ENCODE measurements at places on chromosomes 5 and 9.

DNA sequence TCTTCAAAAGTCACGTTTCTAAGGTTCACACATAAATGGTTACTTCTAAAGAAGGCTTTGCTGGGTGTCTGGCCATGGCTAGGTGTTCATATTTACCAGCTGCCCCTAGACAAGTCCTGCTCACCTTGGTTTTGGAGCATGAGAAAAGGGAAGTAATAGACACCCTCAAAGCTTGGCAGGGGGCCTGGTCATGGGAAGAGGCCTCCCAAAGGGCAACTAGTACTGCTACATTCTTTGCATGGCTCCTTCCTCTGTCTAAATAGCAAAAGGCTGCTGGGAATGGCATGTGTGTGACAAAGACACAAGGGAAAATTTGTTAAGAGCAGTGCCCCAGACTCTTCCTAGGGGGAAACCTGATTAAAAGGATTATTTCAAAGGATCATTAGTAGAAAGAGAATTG, 93.4 kb downstream of the NRG2 start:
- DNase-seq = no peak

DNA sequence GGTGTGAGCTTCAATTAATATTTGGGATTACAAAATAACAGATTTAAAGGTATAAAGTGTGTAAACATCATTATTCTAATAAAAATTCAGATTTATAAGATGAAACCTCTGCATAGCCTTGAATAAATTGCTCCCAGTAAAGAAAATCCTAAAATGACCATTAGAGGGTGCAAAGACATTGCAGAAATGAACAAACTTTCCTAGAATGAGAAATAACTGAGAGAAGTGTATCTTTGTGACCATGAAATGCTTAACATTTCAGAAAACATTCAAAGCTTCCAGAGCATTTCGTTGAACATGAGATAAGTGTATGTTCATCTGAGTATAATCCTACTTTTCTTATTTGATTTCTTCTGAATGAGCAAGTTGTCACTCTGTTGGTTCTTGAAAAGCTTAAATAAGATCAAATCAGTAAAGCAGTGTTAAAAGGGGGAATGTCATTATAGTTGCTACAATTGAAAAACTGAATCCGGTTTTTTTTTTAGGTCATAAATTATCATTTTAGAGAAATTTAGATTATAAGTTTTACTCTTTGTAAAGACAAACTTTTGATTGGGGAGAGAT, 24.7 kb upstream of the NUDT12 start:
- peak; percentile 17 for DNase-seq

- DNase-seq = no peak
Measured at GRCh38 chr5:73154208-73155006, 18.6 kb upstream of the TMEM174 start.

DNA sequence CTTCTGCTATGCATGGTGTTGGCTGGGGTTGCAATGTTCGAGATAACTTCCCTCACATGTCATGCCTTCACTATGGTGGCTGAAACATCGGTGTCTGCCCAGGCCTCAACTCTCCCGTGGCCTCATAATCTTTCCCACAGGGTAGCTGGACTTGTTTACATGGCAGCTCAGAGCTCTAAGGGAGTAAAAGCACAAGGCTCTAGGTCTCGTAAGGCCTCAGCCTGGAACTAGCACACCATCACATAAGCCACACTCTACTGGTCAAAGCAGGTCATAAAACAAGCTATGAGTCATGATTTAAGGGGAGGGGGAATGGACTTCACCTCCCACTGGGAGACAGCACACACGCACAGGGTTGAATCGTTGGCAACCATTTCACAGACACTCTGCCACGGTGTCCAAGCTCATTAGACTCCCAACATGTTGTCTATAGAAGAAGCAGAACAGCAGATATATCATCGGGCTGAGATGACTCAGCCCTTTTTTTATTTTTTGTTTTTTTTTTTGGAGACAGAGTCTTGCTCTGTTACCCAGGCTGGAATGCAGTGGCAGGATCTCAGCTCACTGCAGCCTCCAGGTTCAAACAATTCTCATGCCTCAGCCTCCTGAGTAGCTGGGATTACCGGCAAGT, 66.8 kb upstream of the IL17B start:
- no peak for DNase-seq

DNA sequence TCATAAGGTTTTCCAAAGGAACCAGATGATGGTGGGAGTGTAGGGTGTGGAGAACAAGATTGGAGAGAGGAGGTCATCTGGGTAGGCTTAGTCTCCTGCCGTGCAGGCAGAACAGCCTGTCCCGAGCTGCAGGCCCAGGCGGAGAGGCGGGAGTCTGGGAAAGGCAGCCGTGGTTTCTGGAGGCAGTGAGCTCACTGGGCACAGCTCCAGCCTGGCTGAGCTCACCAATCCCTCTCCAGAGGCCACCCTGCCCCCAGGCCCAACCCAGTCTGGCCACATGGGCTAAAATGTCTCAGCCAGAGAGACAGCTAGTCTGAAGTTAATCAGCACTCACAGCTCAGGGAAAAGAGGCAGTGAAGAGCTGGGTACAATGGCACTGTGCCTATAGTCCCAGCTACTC, 12.3 kb downstream of the P4HA2 start:
- DNase-seq = peak; percentile 70

- DNase-seq = no peak
Measured at GRCh38 chr5:54832045-54832444, 153.3 kb downstream of the ESM1 start.

DNA sequence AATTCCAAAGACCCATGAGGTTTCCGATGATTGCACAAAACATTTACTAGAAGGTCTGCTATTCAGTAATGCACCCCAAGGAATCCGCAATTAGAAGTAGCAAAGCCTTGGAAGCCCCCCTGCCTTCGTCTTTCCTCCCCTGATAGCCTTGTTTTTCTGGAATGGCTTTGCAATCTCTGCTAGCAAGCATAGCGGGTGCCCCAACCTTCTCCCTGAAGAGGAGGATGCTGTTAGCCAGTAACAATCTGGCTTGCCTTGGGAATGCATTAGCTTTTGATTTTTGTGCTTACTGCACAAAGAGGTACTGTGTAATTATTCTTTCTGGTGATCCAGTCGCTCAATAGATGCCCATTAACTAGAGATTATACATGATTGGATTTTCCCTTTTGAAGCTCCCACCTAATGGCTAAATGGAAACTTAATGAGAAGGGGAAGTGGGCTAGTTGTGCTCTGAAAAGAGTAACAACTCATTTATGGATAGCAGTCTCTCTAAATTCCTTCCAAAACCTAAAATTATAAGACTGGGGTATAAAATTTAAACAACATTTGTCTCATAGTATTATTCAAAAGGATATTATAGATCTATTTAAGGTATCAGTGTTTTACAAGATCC, 91.6 kb downstream of the FBXW11 start:
- no peak for DNase-seq

- no peak for DNase-seq
Measured at GRCh38 chr5:158478139-158478538, 619.2 kb upstream of the CLINT1 start.

GRCh38 chr5:65078331-65078730, 309.6 kb downstream of the CWC27 start:
- DNase-seq = no peak

- no peak for DNase-seq
Measured at GRCh38 chr5:10377081-10377480, 23.6 kb downstream of the MARCHF6 start.

- no peak for DNase-seq
Measured at GRCh38 chr9:96565671-96566497, 53.8 kb downstream of the CDC14B start.

DNA sequence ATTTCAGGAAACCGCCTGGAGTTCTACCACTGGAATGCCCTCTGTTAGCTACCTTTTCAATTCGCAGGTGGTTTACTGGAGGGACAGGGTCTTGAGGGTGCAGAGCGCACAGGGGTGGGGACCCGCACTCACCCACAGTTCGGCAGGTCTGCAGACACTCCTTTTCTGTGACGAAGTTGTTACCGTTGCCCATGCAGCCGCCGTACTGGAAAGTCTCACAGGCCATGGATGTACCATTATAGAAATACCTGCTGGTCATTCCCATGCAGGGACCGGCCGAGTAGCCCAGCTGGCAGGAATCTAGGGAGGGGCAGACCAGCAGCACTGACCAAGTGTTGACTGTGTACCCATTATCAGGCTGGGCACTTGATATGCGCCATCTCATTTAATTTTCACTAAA, 16.8 kb downstream of the AMBP start:
- DNase-seq = no peak

GRCh38 chr5:73540192-73540591, 25.2 kb downstream of the ANKRA2 start:
- DNase-seq = no peak

GRCh38 chr5:56733580-56733979, 81.8 kb upstream of the MAP3K1 start:
- no peak for DNase-seq

- DNase-seq = no peak
Measured at GRCh38 chr5:169653091-169653490, 16.0 kb downstream of the DOCK2 start.

DNA sequence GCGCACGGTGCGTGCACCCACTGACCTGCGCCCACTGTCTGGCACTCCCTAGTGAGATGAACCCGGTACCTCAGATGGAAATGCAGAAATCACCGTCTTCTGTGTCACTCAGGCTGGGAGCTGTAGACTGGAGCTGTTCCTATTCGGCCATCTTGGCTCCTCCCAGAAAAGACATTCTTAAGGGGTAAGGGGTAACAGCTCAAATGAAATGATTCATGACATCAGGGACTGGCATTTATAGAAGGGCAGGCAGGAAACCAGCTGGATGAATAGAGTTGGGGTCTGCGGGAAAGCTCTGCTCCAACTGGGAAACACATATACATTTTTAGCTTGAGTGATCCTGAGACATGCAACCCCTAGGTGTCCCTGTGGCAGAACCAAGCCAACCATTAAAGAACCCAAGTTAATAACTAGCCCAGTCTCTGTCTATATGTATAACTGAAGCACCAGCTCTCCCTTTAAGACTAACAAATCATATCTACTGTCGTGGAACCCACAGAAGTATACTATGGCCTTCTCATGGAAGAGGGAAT, 119.3 kb downstream of the LMNB1 start:
- DNase-seq = no peak

GRCh38 chr9:2344436-2344835, 277.2 kb upstream of the VLDLR start:
- no peak for DNase-seq

DNA sequence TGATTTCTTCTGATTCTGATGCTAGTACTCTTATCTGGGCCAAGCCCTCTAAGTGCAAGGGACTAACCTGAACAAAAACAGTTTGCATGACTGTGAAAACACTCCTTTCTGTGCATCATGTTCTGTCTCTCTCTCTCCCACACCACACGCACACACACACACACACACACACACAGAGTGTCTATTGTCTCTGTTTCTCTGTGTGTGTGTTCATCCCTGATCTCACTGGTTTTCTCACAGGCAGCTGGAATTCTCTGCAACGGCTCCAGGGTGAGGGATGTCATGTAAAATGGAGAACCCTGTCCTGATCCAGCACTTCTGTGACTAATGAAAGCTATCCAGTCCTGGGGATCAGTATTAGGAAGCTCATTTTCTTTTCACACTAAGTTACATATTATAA, 453.1 kb upstream of the RGMB start:
- DNase-seq = no peak

DNA sequence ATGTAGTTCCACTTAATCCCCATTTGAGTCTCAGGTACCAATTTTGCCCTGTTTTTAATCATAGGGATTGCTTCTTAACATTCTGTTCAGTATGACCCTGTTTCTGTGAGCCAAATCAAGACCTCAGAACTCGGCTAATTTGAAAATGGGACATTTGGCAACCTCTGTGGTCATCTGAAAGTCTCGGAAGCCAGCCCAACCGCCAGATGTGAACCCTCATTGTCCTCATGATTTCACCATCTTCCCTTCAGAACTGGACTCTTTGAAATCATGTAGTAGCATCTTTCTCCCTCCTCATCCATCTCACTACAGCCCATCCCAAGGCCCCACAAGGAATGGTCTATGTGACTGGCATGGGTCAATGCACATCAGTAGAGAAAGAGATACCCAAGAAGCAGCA, 88.9 kb downstream of the S1PR3 start:
- DNase-seq = no peak

GRCh38 chr5:30749971-30750370, 443.5 kb upstream of the CDH6 start:
- DNase-seq = no peak

DNA sequence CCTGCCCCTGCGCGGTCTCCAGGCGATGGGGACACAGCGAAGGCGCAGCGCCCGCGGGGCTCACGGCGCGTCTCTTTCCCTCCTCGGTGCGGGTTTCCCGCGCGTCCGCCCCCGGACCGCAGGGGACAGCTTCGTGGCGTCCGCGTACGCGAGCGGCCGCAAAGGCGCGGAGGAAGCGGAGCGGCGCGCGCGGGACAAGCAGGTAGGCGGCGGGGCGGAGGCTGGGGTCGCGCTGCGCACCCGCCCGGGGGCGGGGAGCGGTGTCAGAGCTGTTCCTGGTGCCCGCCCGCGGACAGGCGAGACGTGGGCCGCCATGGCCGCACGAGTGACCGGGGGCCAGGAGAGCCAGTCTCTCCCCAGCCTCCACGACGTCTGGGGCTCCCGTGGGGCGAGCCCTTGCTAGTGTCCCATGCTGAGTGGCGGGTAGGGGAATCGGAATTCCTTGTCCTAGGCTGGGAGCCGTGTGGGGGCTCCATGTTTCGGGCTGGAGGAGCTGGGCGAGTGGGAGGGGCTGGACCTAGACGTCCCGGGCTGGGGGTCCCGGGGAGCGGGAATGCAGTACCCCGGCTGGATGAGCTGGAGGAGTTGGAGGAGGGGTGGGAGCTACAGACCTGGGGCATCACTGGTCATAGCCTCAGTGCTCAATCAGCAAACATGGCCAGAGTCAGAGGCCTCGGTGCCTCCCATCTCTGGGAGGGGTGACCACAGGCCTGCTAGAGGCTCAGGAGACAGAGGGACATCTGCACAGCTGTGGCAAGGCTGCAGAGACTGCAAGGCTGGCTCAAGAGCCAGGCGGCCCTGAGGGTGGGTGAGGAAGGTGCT, 968 bp downstream of the NKD2 start:
- DNase-seq = no peak

DNA sequence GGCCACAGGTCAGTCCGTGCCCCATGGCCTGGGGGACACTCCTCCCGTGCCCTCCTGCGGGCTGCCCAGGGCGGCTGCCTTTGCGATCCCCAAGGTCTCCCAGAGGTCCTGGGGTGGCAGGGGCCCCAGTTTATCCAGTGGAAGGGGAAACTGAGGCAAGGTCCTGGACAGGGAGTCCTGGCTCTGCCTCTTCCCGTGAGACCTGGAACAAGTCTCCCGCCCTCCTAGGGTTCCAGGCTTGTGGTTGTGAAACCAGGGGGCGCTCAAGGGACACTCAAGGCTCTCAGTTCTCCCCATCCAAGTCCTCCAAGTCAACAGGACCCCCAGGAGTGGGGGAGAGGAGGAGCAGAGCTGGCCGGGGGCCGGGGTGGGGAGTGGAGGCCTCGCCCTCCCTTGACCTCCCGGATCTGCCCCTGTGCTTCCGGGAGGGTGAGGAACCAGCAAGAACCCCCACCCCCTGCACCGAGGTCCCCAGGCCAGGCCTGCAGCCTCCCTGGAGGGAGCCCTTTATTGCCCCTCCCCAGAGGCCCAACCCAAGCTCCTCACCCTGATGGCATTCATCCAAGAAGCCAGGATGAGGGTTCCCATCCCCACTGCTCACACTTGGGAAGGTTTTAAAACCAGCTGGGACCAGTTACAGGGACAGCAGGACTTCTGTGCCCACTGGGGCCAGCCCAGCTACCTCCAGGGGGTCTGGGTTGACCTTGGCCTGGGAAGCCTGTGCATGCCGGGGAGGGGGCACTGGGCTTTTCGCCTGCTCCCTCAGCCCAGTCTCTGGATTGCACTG, 24.7 kb upstream of the TMEM250 start:
- DNase-seq = peak; percentile 72

GRCh38 chr5:103356350-103357091, 98.0 kb downstream of the MACIR start:
- no peak for DNase-seq

GRCh38 chr5:38529955-38530646, 26.3 kb downstream of the LIFR start:
- no peak for DNase-seq
